MG63 (cell line): ENCODE measurements at places on chromosomes 1 and 21. TPM values are rescaled to one million over a fixed set of nuclear protein-coding genes. Genes with fewer than 3 reads are reported as not detected.

Gene CR1L
- not detected in 2 replicates for total RNA-seq

Gene SV2A
- 0.16 TPM in 1 of 2 replicates, not detected in the other for total RNA-seq

Gene CLCA4
- not detected in 2 replicates for total RNA-seq

Gene LIN28A
- total RNA-seq: not detected in 2 replicates

Gene MIXL1
- total RNA-seq: not detected in 2 replicates

Gene RYR2
- total RNA-seq: 0.12 and 0.26 TPM in 2 replicates

DNA sequence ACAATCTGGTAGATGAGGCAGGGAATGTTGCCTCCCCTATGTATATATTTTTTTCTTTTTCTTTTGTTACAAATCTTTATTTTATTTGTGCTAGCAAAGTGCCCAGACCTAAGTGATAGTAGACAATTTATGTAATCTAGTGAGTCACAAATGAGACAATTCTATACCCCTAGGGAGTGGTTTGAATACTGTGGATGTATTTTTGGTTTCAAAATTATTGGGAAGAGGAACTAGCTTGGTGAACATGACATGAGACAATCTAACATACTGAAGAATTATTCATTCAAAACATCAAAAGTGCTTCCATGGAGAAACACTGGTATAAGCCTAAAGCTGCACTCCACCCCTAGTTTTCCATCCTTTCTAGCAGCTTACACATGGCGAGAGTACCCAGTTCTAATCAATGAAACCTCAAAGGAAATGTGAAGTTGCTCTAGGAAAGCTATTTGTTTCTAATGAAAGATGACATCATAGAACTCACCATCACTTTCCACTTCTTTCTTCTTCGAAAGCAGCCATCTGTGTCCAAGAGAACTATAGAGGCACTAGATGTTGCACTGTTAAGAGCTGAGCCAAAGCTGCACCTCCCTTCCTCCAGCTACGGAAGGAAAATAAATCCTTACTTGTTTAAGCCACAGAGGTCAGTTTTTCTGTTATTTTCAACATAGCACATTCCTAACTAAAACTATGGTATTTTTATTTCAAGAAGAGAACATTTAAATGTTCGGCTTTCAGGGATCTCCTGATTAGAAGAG lies 764.6 kb downstream of the LTN1 start:
- DNase-seq: no peak

DNA sequence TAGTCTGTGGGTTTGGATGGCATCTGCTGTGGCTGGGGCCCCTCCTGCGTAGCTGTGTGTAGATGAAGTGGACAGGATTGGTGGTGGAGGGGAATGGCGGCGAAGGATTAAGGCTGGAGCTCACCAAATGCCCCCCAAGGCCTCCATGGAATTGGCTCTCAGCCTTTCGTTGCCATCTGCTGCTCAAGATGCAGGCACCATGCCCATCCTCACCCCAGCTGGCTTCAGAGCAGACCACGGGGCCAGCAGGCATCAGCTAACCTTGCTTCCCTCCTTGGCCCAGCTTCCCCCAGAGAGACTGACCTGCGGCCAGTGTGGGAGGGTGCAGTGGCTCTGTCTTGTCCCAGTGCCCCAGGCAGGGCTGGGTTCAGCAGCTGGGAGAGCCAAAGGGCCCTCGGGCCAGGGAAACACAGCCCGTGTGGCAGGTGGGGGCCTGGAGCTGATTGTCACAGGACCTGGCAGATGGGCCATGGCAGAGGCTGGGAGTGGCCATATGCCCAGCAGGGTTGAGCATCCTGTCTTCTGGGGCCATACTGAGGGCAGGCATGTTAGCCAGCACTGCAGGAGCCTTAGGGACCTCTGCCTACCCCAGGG lies 66.8 kb upstream of the ACTL8 start:
- DNase-seq: no peak

- DNase-seq: peak; percentile 29
These were observed 69.2 kb upstream of the AJAP1 start for GRCh38 chr1:4585216-4585615.

- no peak for DNase-seq
These were observed 326.8 kb downstream of the PTPRU start for GRCh38 chr1:29563092-29563491.

DNA sequence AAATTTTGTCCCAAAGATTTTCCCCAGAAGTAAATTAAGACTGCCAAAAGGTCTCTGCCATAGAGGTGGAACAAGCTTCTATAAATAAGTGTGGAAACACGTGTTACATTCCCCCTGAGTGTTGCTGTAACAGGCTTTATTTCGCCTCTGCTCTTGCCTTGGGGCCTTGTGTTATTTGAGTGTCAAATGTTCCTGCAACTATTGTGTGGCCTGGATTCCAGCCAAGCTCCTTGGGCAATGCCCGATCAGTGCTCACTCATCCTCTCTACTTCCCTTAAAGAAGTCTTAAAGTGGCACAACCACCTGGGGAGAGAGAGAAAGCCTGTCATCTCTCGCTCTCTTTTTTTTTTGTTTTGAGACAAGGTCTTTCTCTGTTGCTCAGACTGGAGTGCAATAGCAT lies 156.7 kb downstream of the NR5A2 start:
- DNase-seq: peak; percentile 84

DNA sequence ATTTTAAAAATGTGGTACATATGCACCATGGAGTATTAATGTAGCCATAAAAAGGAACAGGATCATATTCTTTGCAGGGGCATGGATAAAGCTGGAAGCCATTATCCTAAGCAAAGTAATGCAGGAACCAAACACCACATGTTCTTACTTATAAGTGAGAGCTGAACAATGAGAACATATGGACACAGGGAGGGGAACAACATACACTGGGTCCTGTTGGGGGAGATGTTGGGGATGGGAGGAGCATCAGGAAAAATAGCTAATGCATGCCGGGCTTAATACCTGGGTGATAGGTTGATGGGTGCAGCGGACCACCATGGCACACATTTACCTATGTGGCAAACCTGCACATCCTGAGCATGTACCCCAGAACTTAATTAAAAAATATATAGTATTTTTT lies 352.5 kb upstream of the KAZN start:
- DNase-seq: no peak

- no peak for DNase-seq
These were observed 211.7 kb upstream of the UBE2U start for GRCh38 chr1:63991685-63992084.

DNA sequence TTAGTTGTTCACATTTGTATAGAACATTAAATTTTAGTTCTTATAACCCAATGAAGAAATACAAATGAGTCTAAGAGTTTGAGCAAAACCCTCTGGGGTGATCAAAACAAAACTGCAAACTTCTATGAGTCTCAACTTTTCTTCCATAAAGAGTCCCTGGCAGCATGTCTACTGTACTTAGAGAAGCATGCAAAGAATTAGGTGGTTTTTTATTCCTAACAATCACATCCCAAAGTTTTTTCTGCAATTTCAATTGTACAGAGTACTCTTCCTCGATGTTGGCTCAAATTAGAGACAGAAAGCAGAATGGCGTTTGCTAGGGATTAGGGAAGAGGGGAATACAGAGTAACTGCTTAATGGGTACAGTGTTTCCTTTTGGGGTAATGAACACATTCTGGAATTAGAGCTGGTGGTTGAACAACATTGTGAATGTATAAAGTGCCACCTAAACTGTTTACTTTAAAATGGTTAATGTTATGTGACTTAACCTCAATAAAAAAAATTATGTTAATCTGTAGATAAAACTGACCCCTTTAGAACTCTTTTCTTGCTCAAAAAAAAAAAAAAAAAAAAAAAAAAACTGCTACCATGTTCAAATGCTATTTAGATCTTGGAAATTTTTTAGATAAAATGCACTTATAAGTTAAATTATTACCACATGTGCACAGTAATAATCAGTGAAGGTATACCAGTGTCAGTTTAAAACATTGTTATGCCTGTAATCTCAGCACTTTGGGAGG lies 4.8 kb downstream of the RC3H1 start:
- no peak for DNase-seq

DNA sequence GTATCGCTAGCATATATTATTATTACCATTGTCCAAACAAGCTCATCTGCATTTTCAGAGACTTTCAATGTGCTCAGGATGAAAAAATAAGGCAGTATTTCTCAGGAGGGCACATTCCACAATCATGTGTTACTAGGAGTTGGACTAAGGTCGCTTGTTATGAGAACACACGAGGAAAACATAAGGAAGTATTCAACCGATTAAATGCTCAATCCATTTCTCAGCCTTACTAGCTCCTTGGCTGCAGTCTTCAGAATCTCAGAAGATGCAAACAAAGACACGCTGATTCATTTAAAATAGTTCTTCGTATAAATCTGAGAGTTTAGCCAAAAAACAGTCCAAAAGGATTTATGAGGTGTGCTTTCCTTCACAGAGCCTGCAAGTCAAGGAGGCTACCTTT lies 82.0 kb upstream of the JAK1 start:
- no peak for DNase-seq

- DNase-seq: no peak
These were observed 117.6 kb downstream of the UBE2U start for GRCh38 chr1:64320922-64321614.

DNA sequence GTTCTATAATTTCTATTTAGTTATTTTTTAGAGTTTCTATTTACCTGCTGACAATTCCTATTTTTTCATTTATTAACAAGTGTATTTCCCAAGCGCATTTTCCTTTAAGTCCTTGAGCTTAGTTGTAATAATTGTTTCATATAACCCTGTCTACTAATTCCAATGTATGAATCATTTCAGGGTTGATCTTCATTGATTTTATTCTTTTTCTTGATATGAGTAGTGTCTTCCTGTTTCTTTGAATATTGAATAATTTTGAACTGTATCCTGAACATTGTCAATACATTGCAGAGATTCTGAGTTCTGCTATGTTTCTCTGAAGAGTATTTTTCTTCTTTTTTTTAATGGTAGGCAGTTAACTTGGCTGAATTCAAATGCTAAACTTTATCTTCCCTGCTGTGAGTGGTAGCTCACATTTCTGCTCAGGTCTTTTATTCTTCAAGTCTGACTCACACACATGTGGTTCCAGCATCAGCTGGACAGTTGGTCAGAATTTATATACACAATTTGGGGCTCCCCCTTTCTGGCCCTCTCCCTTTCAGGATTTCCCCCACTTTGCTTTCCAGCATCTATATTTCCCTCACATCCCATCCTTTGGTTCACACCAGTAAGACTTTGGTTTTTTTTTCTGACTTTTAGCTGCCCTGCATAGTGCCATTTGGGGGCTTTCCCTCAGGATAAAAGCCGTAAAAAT lies 54.4 kb upstream of the WDR26 start:
- DNase-seq: no peak

DNA sequence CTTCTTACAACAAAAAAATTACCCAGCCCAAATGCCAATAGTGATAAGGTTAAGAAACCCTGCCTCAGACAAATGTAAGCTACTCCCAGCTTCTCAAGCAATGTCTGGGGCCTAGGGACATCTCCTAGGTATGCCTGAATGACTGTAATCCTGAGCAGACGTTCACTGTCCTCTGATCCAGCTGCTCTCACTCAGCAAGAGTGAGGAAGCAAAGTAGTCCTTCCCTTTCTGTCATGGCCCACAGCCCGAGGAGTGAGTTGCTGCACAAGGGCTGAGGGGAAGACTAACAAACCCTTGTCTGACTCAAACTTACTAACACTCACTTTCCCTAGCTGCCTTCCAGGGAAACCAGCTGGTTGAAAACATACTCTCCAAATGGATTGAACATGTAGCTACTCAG lies 124.9 kb upstream of the TNFSF4 start:
- DNase-seq: peak; percentile 92

- no peak for DNase-seq
These were observed 15.3 kb upstream of the RNF187 start for GRCh38 chr1:228471762-228472398.

DNA sequence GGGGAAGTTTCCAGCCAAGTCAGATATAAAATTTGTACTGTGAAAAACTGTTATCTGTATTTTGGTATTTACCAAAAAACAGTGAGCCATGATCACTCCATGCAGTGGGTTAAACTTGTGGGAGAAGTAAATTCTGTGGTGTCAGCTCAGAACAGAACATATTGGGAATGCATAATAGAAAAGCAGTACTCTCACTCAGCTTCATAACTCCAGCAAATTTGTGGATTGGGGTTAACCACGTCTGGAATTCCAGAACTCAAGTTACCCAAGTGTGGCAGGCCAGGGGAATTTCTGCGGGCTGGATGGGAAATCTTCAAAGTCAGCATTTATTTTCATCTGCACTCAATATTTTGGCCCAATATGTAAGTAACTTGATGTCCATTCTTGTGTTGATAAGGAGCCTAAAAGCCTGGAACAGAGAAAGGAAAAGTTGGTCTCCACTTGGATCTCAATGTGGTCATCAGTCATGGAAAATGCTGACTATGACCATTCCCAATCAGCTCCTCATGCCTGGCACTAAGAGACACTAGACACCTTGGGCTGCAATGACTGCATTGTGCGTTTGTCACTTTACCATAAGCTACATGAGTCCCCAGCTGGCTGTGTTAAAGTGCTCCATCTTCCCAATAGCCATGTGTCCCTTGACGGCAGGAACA lies 39.1 kb upstream of the ENAH start:
- no peak for DNase-seq

DNA sequence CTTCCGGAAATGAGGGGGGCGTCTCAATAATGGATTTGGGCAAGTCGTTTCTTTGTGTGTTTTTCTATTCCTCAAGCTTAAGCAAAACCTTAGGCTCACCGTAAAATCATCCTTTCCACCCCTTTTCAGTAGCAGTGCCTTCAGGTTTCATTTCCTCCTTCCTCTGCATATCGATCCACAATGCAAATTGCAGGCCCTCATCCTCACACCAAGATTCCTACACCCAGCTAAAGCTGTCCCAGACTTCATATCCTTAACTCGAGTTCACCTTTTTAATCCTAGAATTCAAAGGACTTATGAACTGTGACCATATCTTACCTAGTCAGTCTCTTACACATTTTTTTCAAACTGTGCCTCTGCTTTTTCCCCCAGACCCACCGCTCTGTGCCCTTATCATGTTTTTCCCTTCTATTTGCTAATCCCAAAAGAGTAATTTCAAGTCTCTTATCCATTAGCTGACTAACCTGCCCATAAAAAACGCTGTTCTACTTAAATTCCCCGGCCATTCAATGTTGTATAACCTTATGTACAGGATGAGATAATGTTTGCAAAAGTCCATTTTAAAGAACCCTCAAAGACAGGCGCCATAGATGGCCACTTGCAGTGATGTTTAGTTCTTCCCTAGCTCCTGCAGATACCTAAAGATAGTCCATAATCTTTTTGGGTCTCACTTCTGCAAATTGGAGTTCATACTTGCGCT lies 1.5 kb downstream of the AKIRIN1 start:
- no peak for DNase-seq

- peak; percentile 18 for DNase-seq
These were observed 20.3 kb downstream of the EPB41 start for GRCh38 chr1:28934676-28935075.

- DNase-seq: no peak
These were observed 5.9 kb upstream of the EFNA3 start for GRCh38 chr1:155072531-155073289.

DNA sequence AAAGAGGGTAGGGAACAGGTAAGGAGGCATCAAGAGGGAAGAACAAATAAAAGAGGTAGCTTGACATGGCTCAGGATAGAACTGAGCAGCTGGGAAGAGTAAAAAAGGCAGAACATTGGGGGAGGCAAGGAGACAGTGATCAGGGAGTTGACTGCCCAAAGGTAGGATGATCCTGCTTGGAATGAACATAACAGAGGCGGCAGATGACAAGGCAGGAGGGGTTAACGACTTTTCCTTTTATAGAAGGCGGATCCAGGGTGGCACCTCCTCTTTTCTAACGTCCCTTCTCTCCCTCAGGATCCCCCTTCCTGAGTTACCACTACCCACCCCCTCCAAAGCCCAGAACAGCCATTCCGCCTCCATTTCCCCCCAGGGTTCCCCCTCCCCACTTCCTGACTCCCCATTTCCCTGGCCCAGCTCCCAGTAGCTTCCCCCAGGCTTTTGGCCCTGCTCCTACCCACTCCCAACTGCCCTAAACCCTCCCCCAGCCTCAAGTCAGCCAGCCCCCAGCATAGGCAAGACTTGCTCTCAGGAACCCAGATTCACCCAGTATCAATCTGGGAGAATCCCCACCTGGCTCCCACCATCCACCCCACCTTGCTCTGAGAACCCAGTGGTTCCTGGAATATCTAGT lies 769 bp upstream of the ADAMTS4 start:
- peak; percentile 46 for DNase-seq
